Eye (tissue), 1 donor: ENCODE measurements at places on chromosomes 11 and 22.

- DNase-seq = peak; percentile 59
These were observed 4.1 kb upstream of the PLAAT2 start for GRCh38 chr11:63567044-63567840.

DNA sequence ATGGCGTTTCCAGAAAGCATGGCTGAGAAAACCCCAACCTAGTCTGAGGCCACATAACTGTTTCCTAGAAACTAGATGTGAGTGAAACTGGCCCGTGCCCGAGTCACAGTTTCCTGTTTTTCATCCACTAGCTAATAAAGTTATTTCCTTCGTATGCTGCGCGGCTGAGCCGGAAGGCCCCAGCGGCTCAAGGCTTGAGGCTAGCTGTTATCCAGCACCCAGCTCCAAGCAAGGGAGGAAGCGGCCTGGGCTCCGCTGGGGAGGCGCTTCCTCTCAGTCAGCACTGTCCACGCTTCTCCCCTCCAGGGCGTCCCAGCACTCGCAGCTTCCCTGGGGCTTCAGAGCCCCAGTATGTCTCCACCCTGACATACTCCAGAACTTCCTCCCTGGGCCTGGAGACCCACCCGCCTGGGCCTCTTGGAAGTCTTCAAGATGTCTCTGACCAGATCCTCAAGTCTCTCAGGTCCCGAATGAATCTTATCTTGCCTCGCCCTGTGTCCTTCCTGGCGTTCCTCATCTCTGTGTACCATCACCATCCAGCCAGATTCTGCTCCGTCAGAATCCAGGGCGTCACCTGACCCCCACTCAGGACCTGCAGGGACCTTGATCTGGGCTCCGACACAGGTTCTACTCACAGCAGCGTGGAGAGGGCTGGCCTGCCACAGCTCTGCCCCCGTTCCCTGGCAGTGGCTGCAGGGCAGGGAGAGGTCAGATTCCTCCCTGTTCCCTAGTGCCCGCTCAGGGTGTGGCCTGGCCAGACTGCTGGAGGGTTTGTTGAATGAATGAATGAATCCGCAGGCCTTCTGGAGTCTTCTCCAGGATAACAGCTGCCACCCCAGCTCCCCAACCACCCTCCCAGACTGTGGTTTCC, 81.9 kb downstream of the LRRC32 start:
- DNase-seq = no peak

- no peak for DNase-seq
These were observed 190.4 kb downstream of the MIAT start for GRCh38 chr22:26847816-26848215.

GRCh38 chr11:8271106-8271886, 7.6 kb upstream of the LMO1 start:
- no peak for DNase-seq

GRCh38 chr11:57224537-57224936, 12.5 kb downstream of the APLNR start:
- DNase-seq = no peak

DNA sequence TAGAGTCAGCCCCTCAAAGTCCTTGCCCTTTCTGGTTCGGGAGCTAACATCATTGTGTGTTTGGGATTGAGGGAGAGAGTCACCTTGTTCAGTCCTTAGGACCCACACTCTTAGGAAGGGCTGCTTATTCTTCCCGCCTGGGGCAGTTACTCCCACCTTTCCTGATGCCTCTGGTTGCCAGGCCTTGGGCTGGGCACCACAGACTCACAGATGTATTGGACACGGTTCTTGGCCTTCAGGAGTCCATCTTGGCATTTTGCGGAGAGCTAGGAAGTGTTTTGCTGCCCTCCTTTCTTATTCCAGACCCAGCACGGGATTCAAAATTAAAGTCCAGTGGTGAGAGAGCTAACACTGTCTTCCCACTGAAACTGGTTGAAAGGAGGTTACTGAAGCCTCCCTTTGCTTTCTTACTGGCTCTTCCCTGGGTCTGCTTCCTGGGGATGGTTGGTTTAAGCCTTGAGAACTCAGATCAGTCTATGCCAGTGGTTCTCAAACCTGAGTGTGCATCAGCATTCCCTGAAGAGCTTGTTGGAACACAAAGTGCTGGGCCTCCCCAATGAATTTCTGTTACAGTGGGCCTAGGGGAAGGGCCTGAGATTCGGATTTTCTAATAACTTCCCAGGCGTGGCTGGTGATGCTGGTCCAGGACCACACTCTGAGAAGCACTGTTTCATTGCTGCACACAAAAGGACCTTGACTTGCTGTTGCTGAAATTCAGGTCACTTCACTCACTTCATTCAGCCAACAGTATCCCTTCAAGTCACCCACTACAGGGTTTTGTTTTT, 1.4 kb downstream of the OSBP2 start:
- no peak for DNase-seq
